Thoracic aorta endothelial cell (primary cell): ENCODE measurements at places on chromosomes 1 and 21. TPM values are rescaled to one million over a fixed set of nuclear protein-coding genes. Genes with fewer than 3 reads are reported as not detected.

Gene S100A14
- not detected in 2 replicates for total RNA-seq

Gene NTMT2
- not detected in 2 replicates for total RNA-seq

Gene SLC1A7
- not detected in 2 replicates for total RNA-seq

Gene OR2T2
- not detected in 2 replicates for total RNA-seq

Gene MAB21L3
- not detected in 2 replicates for total RNA-seq

Gene C1orf105
- total RNA-seq = not detected in 2 replicates

Gene CTSS
- 32.7 and 35.2 TPM in 2 replicates for total RNA-seq

Gene NECTIN4
- total RNA-seq = 0.14 and 0.40 TPM in 2 replicates

Gene POU2F1
- 14.4 and 16.8 TPM in 2 replicates for total RNA-seq

Gene ZSWIM5
- 0.53 and 0.65 TPM in 2 replicates for total RNA-seq

Gene ZFP69B
- 3.7 and 4.5 TPM in 2 replicates for total RNA-seq

Gene PGBD5
- total RNA-seq = under 0.01 and 0.07 TPM in 2 replicates

Gene TNFRSF18
- total RNA-seq = not detected in 2 replicates

Gene OR6N1
- not detected in 2 replicates for total RNA-seq

Gene KCNH1
- under 0.01 TPM in 1 of 2 replicates, not detected in the other for total RNA-seq

Gene CNR2
- not detected in 2 replicates for total RNA-seq

Gene SPATA1
- 0.36 and 1.1 TPM in 2 replicates for total RNA-seq

Gene SYCP1
- total RNA-seq = not detected in 2 replicates

Gene LCE6A
- not detected in 2 replicates for total RNA-seq

Gene RPE65
- total RNA-seq = not detected in 2 replicates

Gene IL22RA1
- 0.14 TPM in 1 of 2 replicates, not detected in the other for total RNA-seq

Gene ADAM30
- not detected in 2 replicates for total RNA-seq

Gene RNF186
- total RNA-seq = not detected in 2 replicates

Gene DYRK3
- 13.4 and 22.4 TPM in 2 replicates for total RNA-seq

Gene MAN1C1
- total RNA-seq = 1.1 and 1.9 TPM in 2 replicates

Gene ETV3L
- not detected in 2 replicates for total RNA-seq

Gene STUM
- not detected in 2 replicates for total RNA-seq

Gene PCBP3
- 0.29 and 0.40 TPM in 2 replicates for total RNA-seq
